NCI-H187 treated with DMSO at 0.1 percent for 48 hours (cell line): ENCODE measurements at places on chromosomes 12 and 14.

DNA sequence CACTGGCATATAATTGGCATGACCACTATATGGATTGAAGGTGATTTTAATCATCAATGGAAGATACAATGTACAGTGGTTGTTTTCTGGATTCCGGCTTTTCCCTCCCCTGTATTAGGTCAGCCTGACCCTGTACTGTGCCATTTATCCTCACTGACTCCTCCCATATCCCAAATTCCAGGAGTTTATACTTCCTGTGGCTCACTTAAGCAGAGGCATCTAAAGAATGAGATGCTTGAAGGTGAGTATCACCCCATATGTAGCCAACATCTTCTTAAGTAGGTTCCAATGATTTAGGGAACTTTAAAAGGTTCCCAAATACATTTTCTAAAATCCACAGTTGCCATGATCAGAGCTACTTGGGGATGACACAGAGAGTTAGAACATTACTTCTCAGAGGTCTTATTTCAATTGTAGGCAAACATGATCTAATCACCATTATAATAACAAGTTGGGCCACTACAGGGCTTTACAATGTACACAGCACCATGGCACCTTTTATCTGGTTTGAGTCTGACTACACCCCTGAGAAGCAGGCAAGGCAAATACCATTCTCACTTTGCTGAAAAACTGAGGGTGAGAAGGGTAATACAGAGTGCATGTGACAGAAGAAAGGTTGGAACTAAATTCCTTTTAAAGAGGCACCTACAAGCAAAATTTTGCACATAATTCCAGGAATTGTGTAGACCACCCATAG lies 212.3 kb upstream of the GARIN6 start:
- no peak for DNase-seq

DNA sequence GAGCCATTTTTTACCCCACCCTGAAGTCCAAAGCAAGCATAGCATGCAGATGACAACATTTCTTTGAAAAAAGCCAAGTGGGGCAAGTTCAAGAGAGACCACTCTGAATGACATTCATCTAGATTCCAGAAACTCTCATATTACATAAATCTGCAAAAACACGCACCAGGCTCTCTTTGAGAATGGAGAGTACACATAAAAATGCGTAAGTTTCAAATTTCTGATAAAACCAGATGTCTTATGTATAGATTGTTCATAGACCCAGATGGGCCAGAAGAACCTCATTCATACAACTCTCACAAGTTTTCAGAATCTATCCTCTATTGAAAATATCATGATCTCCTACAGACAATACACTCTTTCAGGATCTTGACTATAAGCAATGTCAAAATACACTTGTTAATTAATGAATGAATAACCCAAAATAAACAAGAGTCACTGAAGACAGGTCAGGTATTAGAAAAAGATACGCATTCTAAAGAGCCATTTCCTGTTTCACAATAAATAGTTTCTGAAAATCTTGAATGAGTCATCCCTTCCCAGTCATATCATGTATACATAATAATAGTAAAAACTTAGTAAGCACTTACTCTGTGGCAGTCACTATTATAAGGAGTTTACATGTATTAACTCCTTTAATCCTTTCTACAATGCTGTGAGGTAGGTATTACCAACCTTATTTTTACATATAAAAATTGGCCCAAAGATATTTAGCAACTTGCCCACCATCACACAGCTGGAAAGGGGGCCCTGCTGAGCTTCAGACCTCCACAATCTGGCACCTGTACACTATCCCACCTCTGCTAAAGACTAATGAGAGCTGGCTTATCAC lies 72.0 kb downstream of the PPP2R5E start:
- DNase-seq, result no peak

- no peak for DNase-seq
These were observed 82.8 kb upstream of the PLEKHG7 start for GRCh38 chr12:92619730-92620684.

GRCh38 chr12:55314043-55314442 lies at the start of gene OR6C1:
Gene OR6C1, plus strand, starts transcription at chr12:55314343. Its CDS starts 6,257 bp downstream, at chr12:55320600.
- no peak for DNase-seq

- no peak for DNase-seq
These were observed 88.2 kb downstream of the DUSP16 start for GRCh38 chr12:12474471-12474928.

DNA sequence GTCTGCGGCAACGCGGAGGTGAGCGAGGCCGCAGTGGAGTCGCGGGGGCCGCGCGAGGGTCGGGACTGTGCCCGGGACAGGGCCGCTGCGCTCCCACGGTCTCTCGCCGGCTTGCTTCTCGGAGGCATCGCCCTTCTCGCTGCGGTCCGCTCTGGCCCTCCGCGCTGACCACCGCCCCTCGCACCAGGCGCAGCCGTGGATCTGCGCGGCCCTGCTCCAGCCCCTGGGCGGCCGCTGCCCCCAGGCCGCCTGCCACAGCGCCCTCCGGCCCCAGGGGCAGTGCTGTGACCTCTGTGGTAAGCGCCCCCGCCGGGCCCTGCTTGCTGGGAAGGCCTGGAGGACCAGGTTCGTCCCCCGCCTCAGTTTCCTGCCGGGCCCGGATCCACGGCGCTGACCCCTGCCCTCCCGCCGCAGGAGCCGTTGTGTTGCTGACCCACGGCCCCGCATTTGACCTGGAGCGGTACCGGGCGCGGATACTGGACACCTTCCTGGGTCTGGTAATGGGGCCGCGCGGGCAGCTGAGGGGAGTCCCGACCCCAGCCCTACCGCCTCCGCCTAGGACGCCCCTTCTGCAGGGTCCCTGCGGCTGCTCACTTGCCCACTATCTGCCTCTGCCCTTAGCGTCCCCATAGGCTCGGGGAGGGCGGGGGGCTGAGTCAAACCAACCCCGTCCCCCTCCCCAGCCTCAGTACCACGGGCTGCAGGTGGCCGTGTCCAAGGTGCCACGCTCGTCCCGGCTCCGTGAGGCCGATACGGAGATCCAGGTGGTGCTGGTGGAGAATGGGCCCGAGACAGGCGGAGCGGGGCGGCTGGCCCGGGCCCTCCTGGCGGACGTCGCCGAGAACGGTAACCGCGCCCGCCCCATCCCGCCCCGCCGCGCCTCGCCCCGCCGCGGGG lies 7.0 kb downstream of the AMN start:
- no peak for DNase-seq

DNA sequence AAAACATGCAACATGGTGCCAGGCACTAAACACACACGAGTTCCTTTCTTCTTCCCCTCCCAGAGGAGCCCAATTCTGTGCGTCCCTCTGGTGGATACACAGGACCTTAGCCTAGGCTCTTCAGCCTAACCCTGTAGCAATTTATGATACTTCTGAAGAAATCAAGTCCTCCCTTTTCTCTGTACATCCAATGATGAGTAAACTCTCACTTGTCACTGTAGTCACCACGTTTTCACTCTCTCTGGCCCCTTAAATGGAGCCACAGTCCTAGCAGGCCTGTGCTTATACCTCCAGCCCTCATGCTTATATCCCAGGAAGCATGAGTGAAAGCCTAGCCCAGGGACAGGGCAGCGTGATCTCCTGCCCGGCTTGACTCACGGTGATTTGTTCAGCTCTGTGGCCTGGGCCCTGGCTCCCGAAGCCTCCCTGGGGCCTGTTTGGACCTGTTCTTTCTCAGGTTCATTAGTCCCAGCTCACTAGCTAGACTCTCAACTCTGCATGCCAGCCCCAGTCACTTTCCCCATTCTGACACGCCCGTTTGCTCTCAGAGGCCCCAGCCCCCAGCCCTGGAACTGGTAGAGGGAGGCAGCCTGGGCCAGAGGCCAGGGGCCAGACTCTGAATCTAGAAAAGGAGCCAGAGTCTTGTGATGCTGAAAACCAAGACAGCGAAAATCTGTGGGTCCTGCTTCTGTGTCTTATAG lies 24.1 kb upstream of the PLEKHG3 start:
- no peak for DNase-seq

DNA sequence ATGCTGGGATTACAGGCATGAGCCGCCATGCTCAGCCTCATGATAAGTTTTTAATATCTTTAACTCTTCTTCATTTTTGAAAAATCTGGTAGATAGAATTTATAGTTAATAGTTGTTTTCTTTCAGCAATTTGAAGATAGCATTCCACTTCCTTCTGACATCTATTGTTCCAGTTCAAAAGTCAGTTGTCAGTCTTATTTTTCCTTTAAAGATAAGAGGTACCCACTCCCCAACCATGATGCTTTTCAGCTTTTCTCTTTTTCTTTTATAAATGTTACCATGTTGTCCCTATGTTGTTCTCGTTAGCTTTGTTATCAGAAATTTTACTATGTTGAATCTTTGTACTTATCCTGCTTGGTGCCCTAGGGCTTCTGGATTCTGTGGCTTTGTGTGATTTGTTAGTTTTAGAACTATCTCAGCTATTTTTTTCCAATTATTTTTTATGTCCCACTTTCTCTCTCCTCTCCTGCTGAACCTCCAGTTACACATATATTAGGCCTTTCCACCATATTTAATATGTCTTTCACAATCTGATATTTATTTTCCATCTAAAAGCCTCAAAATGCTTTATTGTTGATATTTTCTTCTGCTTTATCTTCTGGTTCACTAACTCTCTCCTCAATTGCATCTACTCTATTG lies 181.6 kb upstream of the FOXN3 start:
- no peak for DNase-seq
